ENCODE measurements at places on chromosomes 1 and 21. TPM values are rescaled to one million over a fixed set of nuclear protein-coding genes. Genes with fewer than 3 reads are reported as not detected.

DNA sequence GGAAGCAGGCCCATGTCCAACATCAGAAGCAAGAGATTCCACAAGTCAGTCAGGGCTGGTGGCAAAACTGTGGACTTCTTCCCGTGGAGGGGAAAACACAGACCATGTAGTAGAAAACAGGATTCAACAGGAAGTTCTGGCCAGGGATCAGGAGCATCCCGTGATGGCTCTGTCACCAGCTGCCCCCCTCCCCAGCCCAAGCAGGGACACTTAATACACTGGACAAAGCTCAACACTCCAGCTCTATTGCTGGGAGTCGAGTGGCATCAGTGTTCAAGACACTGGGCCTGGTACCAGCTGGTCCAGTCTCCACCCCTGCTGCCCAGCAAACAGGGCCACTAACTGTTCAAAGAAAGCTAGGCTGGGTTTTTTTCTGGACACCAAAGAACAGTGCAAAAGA lies 3.7 kb downstream of the SLC45A3 start:
- peaks cover 24% of the 10 kb centered on the region for H3K4me1 ChIP-seq
- DNase-seq = no peak
- no peaks in the 10 kb centered on the region for H3K36me3 ChIP-seq

DNA sequence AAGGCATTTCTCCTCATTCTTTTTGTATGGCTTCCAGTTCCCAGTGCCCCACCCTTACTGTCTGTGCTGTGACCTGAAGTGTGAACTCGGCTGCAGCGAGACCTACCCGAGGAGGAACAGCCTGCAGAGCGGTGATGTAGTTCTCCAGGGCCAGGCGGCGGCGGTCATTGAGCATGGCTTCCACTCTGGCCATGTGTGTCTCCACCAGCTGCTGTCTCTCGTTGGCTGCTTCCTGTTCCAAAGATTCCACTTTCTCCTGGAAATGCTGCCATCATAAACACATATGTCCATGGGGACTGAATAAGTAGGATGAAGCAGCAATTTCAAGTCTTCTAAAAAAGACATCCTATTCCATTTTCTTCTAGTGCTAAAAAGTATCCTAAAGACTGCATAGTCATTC lies 195.6 kb downstream of the APP start:
- no peak overlapping the region for H3K27ac ChIP-seq
- no peak for DNase-seq
- H3K4me3 ChIP-seq = no peak overlapping the region

- no peak for DNase-seq
- no peaks in the 10 kb centered on the region for H3K27me3 ChIP-seq
- H3K36me3 ChIP-seq = peaks cover 3% of the 10 kb centered on the region
- H3K4me3 ChIP-seq = no peak overlapping the region
- H3K27ac ChIP-seq = no peak overlapping the region
These were observed 6.1 kb downstream of the ZNF692 start for GRCh38 chr1:248852481-248853405.

- no peak overlapping the region for H3K27ac ChIP-seq
- no peaks in the 10 kb centered on the region for H3K4me1 ChIP-seq
- no peaks in the 10 kb centered on the region for H3K36me3 ChIP-seq
- no peak for DNase-seq
These were observed 17.3 kb upstream of the TIPRL start for GRCh38 chr1:168161459-168161858.

LRRC7 gene
- not detected for total RNA-seq

GRCh38 chr1:153548722-153549688 lies at the start of gene S100A3:
TSS of gene S100A3 (minus strand) at chr1:153549258. CDS start at chr1:153548485, 773 bp downstream.
- H3K4me3 ChIP-seq = no peak within 1 kb of the TSS
- no peaks in the 10 kb centered on the region for H3K27me3 ChIP-seq
- no peaks in the 10 kb centered on the region for H3K36me3 ChIP-seq
- peaks cover 67% of the 10 kb centered on the region for H3K4me1 ChIP-seq

GSTM5 gene
- not detected for total RNA-seq

DNA sequence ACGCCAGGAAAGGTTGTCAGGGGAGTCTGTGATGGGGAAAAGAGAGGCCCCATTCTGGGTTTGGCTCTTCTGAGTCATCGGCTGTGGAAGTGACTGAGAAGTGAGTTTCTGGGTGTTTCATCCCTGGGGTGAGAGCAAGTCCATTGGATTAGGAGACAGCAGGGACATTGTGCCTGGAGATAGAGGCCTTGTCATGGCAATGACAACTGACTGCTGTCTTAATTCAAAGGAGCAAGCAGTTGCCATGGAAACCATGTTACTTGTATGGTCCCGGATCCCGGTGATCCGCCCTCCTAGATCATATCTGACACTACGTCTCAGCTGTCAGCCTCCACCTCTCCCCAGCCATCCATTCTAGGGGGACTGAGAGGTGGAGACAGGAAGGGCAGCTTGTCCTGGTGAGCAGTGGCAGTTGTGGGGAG lies 34.4 kb downstream of the KIAA0040 start:
- H3K36me3 ChIP-seq = no peaks in the 10 kb centered on the region
- no peak overlapping the region for H3K27ac ChIP-seq
- H3K27me3 ChIP-seq = no peaks in the 10 kb centered on the region
- no peak overlapping the region for H3K4me3 ChIP-seq
- no peaks in the 10 kb centered on the region for H3K4me1 ChIP-seq

DNA sequence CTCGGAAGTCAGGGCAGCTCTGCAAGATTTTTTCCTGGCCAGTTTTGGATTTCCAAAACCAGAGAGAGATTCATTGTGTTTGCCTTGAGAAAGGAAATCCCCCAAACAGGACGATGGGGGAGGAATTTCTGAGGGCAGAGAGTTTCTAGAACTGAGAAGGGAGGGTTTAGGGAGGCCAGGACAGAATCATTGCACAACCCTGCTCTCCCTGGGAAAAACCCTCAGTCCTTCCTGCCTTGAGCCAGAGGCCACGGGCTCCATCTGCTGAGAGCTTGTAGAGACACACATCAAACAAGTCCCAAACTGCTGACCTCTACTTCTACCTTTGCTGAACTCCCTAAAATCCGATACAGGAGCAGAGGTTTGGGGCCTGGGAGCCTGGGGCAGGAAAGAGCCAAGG lies 99.7 kb downstream of the NMNAT2 start:
- no peak overlapping the region for H3K27ac ChIP-seq
- no peaks in the 10 kb centered on the region for H3K36me3 ChIP-seq
- no peaks in the 10 kb centered on the region for H3K27me3 ChIP-seq

DNA sequence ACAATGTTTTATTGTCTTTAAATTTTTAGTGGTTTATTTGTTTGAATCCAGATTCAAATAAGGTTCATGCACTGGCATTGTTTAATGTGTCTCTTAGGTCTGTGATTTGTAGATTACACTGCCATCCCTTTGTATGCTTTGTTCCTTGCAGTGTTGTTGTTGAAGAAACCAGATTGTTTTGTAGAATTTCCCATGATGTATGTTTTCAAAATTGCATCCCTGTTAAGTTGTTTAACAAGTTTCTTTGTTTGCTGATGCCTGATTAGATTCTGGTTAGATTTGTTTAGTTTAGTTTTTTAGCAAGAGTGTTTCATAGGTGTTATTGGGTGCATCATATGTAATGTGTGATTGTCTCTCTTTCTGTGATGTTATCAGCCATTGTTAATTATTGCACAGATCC lies 5.5 kb upstream of the AVPR1B start:
- H3K4me3 ChIP-seq = no peak overlapping the region
- H3K27ac ChIP-seq = no peak overlapping the region
- H3K36me3 ChIP-seq = no peaks in the 10 kb centered on the region

DNA sequence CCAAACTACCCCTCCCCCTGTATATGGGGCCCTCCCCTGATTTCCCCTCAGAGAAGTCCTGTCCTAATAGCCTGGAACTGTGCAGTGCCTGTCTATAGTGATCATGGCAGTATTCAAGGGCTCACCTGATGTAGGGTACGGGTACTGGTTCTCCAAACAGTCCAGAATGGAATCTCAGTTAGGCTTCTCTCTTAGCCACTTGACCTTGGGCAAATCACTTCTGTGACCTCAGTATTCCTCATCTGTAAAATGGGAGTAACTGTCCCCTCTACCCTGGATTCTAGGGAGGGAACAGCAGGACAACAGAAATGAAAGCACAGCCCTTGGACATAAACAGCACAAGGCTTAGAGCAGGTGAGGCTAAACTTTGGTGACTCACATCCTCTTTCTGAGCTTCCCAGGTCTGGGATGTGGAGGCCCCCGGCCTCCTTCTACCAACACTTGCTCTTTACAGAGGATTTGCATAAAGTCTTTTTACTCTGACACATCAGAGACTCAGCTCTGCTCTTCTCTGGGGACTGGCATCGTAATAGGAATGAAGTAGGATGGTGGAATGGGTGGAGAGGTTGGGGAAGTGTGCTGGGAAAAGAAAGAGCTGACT lies 20.0 kb upstream of the PDZK1IP1 start:
- H3K27ac ChIP-seq = no peak overlapping the region
- H3K36me3 ChIP-seq = no peaks in the 10 kb centered on the region
- no peaks in the 10 kb centered on the region for H3K27me3 ChIP-seq
- H3K4me1 ChIP-seq = no peaks in the 10 kb centered on the region
- no peak for DNase-seq
- no peak overlapping the region for H3K4me3 ChIP-seq

DNA sequence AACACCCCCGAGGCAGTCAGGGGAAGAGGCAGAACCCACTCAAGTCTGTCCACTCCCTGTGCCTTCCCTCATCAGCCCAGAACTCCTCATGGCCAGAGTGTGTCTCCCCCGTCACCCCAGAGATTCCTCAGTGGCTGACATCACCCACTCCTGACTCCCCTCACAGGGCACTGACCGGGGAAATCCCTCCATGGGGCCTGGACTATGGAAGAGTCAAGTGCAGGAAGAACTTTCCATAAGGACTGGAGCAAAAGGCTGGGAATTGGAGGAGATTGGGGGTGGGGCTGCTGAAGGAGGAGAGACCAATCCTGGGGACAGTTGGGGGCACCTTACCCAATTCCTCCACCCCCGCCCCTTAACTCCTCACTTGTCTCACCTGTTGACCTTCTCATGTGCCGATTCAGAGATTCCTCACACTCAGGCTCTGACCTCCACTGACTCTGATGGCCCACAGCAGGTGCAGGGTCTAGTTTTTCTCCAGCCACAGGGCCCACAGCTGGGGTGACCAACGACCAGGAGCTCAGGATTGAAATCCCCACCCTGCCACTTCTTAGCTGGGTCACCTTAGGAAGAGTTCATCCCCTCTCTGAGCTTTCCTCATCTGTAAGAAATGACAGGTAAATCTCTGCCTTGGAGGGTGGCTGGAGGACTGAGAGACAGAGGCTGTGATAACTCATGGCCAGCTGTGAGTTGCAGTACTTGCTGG lies 481 bp upstream of the EXTL1 start:
- no peaks in the 10 kb centered on the region for H3K4me1 ChIP-seq
- H3K27ac ChIP-seq = no peak overlapping the region
- no peak for DNase-seq
- H3K4me3 ChIP-seq = no peak overlapping the region
- H3K36me3 ChIP-seq = no peaks in the 10 kb centered on the region

ELAPOR1 gene
- total RNA-seq = 0.28 TPM

NOC2L gene
- total RNA-seq = 193 TPM

UMODL1 gene
- 0.18 TPM for total RNA-seq

DNA sequence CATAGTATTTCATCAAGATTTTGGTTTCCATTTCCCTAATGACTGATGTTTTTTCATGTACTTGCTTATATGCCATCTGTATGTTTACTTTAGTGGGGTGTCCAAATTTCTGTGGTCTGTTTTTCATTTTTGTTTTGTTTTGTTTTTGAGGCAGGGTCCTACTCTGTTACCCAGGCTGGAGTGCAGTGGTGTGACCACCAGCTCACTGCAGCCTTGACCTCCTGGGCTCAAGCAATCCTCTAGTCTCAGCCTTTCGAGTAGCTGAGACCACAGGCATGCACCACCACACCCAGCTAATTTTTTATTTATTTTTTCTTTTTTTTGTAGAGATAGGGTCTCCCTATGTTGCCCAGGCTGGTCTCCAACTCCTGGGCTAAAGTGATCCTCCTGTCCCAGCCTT lies 378.0 kb upstream of the VAMP3 start:
- no peak for DNase-seq
- H3K27me3 ChIP-seq = no peaks in the 10 kb centered on the region
- H3K36me3 ChIP-seq = no peaks in the 10 kb centered on the region
- no peak overlapping the region for H3K27ac ChIP-seq

GRCh38 chr1:183218971-183219615 lies 33.0 kb downstream of the LAMC2 start:
- H3K36me3 ChIP-seq = no peaks in the 10 kb centered on the region
- H3K4me3 ChIP-seq = no peak overlapping the region
- H3K4me1 ChIP-seq = no peaks in the 10 kb centered on the region
- H3K27ac ChIP-seq = no peak overlapping the region
- H3K27me3 ChIP-seq = no peaks in the 10 kb centered on the region

DNA sequence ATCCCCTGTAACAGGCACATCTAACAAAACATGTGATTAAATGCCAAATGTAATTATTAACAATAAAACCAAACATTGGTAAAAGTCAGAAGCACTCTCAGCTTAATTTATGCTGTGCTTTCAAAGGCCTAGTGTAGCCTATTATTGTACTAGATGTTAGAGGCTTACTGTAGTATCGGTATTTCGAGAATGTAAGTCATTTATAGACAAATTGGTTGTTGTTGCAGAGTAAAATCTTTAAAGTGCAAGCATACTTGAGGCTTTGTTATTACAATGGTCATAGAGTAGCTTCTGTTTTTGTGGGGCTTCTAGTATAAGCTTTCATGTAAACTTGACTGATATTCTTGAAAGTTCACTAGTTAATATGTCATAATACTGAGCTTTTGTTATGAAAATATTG lies 965.8 kb downstream of the PLA2G4A start:
- no peak overlapping the region for H3K4me3 ChIP-seq
- no peak overlapping the region for H3K27ac ChIP-seq
- H3K27me3 ChIP-seq = no peaks in the 10 kb centered on the region
- H3K36me3 ChIP-seq = no peaks in the 10 kb centered on the region
- H3K4me1 ChIP-seq = no peaks in the 10 kb centered on the region

OXCT2 gene
- total RNA-seq = 1.9 TPM

CEP170 gene
- 89.3 TPM for total RNA-seq

DNA sequence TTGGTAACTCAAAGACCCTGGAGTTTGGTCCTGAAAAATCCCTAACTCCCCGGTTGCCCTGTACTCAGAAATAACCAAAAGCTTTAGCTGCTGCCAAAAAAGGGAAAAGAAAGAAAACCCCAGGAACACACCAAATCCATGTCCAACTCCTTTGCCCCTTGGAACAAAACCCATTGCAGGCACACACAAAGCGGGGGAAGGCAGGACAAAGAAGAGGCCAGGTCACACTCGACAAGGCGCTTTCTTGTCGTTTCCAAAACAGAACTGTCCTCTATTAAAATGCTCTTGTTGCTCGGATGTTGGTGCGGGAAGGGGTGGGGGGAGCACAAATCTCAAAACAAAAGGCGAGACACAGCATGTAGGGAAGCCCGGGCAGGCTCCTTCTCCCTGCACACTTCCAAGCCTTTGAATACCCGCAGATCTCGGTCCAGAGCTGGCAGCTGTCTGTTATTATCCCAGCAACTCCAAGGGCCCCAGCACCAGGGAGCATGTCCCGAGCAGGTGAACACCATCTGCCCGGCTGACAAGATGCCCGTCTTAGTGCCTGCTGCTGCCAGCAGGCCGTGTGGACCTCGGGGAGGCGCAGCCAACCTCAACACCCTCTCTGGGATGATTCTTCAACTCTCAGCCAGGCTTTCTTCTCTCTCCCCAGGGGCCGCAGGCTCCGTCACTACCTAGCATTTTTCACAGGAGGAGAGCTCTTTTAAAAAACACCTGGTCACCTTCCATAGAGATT lies 96.4 kb downstream of the SSBP3 start:
- no peaks in the 10 kb centered on the region for H3K36me3 ChIP-seq
- no peak overlapping the region for H3K27ac ChIP-seq
- no peak overlapping the region for H3K4me3 ChIP-seq
- H3K4me1 ChIP-seq = no peaks in the 10 kb centered on the region
